ENCODE measurements at places on chromosomes 1 and 21.

- DNase-seq = no peak
Observed at GRCh38 chr1:232578651-232579195, 51.2 kb downstream of the SIPA1L2 start.

GRCh38 chr1:201258763-201259230, 24.5 kb upstream of the PKP1 start:
- no peak for DNase-seq

- no peak for DNase-seq
Observed at GRCh38 chr1:159076438-159077119, at the start of gene AIM2. TSS of gene AIM2 (minus strand) at chr1:159076766. CDS start at chr1:159073499, 3,267 bp downstream.

GRCh38 chr1:201408176-201408833, 9.2 kb upstream of the LAD1 start:
- no peak for DNase-seq

DNA sequence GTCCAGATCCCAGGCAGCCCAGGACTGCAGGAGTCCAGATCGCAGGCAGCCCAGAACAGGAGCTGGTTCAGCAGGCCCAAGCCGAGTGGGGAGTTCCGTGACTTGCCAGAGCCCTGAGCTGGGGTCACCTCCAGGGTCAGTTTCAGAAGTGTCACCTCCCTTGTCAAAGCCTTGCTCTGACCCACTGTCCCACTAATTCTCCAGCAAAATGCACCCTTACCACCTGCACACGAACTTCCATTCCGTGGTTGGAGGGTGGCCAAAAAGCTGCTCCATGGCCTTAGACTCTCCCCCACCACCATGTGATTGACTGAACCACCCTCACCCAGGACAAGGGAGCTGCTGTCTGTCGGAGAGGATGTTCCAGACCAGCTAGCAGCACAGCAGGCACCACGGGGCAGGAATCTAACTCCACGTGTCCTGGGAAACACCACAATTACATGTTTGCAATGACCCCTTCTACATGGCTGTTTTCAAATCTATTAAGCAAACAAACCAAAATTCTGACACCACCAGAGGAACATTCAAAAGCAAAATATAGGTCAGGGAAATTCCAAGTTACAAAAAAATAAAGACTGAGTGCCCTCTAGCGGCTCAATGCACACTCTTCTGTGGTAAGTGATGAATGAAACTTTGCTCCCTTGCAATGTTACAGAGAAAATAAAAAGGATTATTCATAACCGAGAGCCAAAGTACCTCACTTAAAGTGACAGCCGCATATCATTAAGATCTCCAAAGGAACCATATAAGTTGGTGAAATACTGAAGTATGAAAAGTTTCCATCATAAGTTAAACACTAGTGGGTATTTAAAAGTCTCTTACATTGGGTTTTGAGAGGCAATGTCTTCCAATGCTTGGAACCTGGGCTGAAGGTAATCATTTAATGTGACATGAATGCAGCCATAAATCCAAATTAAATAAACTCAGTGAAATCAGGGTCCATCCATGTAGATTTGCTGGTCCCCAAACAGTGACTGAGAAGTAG, 76.3 kb downstream of the NPHP4 start:
- DNase-seq = no peak

- DNase-seq = no peak
Observed at GRCh38 chr1:62685431-62685859, 2.7 kb downstream of the DOCK7 start.

- no peak for DNase-seq
Observed at GRCh38 chr1:177091040-177091439, 73.5 kb downstream of the ASTN1 start.

GRCh38 chr1:162587347-162587746, 25.8 kb downstream of the UAP1 start:
- no peak for DNase-seq

- DNase-seq = no peak
Observed at GRCh38 chr1:64572222-64572900, 102.4 kb downstream of the CACHD1 start.

DNA sequence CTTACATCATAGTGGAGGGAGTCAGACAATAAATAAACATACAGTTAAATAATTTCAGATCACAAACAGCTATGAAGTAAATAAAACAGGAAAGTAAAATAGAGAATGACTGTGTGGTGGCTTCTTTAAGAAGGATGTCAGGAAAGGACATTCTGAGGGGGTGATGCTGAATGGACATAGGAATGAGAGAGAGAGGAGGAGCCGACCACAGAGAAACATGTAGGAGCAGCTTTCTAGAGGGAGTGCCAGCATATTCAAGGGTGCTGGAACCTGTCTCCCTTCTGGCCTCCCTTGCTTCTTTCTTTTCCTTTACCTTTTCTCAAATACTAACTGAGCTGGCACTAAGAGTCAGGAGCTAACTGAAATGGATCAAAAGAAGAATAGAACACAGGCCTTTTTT, 20.5 kb upstream of the BCL10 start:
- DNase-seq = no peak

DNA sequence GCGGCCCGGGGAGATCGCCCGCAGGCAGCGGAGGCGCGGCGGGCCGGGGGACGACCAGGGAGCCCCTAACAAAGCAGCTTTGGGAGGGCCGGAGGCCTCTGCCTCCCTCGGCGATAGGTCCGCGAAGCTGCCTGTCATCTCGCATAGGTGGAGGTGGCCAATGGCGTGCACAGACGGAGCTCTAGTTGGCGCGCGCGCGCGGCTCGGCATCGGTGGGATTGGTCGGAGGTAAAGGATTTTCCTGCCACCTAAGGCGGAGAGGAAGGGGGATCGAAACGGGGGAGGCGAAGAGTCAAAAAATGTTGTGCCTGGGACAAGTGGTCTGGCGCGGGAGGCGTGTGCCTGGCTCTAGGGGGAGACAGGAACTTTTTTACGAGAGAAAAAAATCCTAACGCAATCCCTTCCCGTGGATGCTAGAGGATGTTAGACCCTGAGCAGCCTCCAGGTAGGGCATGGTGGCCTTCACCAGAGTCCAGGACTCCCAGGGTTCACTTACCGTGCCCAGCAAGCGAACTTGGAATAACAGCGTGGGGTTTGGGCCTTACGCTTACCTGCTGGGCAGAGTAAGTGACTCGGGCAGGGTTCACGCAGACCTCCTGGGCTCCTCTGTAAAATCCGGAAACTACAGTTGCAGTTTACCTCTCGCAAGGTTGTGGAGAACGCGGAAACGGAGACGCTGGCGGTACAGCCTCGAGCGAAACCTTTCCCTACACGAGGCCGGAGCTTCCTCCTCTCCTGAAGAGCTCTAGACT, 99.9 kb upstream of the SOD1 start:
- peak; percentile 65 for DNase-seq

DNA sequence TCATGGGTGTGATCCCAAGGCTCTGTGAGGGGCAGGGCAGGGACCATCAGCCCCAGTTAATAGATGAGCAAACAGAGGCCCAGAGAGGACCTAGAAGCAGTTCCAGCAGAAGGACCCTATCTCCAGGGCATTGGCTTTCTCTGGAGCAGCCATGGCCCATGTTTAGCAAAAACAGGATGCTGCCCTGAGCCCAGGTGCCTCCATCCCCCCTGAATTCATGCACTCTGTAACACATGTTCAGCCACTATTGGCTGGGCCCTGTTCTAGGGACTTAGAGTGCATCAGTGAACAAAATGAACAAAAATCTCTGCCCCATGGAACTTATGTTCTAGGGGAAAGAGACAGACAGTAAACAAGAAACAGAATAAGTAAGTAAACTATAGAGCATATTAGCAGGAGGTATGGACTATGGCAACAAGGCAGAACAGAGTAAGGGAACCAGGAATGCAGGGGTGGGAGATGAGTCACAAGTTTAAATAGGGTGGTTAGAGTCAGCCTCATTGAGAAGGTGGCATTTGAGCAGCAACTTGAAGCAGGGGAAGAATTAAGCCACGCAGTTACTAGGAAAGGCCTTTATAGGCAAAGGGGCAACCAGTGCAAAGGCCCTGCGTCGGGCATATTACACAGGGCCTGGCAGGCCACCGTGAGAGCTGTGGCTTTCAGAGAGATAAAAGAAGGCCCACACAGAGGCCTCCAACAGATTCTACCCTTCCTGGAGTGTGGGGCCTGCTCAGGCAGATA, 185.9 kb upstream of the EDN2 start:
- DNase-seq = no peak

- DNase-seq = peak; percentile 50
Observed at GRCh38 chr1:109252893-109253802, 3.8 kb downstream of the CELSR2 start.

- no peak for DNase-seq
Observed at GRCh38 chr1:245121523-245121922, 33.3 kb upstream of the KIF26B start.

GRCh38 chr1:187956975-187957374, 1128.2 kb downstream of the PLA2G4A start:
- DNase-seq = no peak

DNA sequence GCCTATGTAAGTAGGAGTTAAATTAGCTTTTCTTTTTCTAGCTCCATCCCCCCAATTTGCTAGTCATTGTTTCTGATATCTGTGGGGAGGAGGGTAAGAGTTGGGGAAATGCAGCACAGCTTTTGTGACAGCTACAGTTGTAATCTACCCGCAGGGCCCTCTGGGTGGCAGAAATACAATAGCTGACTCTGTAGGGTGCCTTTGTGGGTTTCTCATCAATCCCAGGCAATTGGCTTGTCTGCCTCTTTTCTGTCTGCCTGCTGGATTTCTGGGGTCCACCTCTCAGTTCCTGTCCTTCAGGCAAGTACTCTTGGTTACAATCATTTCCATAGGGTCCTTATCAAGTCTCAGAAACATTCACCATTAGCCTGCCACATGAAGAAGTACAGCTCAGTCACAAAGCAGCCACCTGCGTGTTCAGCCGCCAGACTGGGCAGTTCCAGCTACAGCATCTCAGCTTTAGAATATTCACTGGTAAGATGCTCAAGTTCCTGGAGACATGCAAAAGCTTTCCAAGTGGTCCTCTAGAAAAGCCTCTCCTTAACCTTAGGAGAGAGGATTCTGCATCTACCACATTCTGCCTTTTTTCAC, 19.2 kb upstream of the SLC44A5 start:
- no peak for DNase-seq

GRCh38 chr1:67468066-67468718, 38.0 kb upstream of the SERBP1 start:
- no peak for DNase-seq

GRCh38 chr21:43341378-43342161, 85.4 kb downstream of the SIK1 start:
- DNase-seq = no peak

- DNase-seq = no peak
Observed at GRCh38 chr1:183147735-183148134, 38.3 kb upstream of the LAMC2 start.

- no peak for DNase-seq
Observed at GRCh38 chr1:195188821-195189220, 1419.4 kb downstream of the KCNT2 start.

GRCh38 chr1:234745844-234746797, 136.1 kb upstream of the IRF2BP2 start:
- DNase-seq = peak; percentile 96

DNA sequence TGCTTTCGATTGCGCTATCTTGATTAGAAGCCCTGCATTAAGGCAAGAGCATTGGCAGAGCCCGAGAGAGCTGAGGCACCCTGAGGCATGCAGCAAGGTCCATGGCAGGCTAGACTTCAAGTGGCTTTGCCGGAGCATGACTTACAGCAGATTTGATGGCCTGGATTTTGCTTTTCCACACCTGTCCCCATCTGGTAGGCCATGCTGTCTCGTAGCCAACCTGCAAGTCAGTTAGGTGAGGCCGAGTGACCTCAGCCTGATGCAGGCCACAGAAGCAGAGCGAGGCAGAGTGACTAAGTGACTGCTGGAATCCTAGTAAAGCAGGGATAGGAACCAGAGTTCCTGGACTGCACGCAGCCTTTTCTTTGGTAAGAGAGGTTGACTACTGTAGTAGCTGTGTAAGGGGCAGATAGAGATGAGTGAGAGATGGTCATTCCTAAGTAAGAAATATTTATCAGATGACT, 148.9 kb downstream of the PBX1 start:
- DNase-seq = no peak

DNA sequence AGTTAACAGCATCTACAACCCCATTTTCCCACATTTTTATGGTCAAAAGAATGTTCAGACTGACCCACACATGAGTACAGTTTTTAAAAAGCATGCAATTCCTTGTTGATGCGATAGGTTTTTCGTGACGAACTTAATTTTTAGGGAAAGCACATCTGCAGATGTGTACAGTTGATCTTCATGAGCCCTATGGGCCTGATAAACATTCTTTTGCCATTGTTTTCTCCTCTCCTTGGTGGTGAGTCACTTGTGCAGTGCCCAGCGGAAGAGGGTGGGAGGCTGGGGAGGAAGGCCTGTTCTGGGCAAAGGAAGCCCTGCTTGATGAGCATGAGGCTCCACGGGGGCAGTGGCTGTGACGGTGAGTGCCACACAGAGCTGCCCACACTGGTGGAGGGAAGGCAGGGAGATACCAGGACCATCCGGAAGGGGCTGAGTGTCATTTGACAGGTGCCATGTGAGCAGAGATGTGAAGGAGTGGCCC, 5.3 kb downstream of the ARF1 start:
- DNase-seq = peak; percentile 52

DNA sequence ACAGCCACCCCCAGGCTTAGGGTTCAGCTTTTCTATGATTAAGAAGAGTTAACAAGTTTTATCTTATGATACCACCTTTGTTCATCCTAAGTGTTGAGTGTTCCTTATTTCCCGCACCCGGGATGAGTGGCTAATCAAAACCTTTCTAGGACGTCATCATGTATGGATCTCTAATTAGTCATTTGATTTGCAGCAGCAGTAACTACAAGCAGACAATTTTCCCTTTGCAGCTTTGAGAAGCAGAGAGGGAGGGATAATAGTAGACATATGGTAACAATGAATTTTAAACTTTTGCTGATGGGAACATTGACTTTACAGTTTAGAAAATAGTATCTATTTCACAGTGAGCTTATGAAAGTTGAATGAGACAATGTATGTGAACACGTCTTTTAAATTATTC, 30.8 kb upstream of the SLC35F3 start:
- DNase-seq = no peak

- DNase-seq = no peak
Observed at GRCh38 chr1:9052272-9053049, 17.0 kb downstream of the SLC2A5 start.

All from kidney epithelial cell (primary cell).